Epithelial cell of alveolus of lung (primary cell): ENCODE measurements at places on chromosomes 5 and 9. TPM values are rescaled to one million over a fixed set of nuclear protein-coding genes. Genes with fewer than 3 reads are reported as not detected.

The SIT1 gene
- total RNA-seq = not detected in 2 replicates

The ZNF883 gene
- total RNA-seq = 1.5 and 2.7 TPM in 2 replicates

The RUSC2 gene
- total RNA-seq = 26.3 and 27.8 TPM in 2 replicates

The PCDHB4 gene
- total RNA-seq = under 0.01 TPM in 1 of 2 replicates, not detected in the other
